ENCODE measurements at places on chromosomes 2 and 18. TPM values are rescaled to one million over a fixed set of nuclear protein-coding genes. Genes with fewer than 3 reads are reported as not detected.
A peak's percentile ranks its signal among the peaks of the same experiment; 100 is the strongest.

DNA sequence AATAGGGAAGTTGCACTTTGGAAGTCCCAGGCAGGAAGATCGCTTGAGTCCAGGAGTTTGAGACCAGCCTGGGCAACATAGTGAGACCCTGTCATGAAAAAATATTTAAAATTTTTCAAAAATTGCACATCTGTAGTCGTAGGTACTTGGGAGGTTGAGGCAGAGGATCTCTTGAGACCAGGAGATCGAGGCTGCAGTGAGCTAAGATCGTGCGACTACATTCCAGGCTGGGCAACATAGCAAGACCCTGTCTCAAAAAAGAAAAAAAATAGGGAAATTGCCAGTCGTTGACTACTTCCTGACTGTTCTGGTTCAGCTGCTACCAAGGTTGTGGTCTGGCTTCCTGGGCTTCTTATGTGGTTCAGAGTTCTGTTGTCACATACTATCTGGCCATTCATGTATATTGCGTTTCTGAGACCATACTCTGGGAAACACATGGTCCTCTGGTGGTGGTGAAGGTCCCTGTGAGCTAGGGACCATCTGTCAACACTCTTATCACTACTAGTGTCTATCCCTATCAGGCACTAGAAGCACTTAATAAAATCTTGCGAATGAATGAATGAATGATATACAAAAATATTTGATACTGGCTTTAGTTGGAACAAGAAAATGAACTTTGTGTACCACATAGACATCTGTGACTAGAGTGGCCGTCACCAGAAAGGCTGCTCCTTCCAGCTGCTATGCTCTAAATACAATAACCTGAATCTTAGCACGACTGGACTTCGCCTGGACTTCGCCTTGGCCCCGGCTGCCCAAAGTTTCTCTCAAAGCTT lies 861 bp upstream of the KLHL23 start:
- no peak for DNase-seq

- no peak for DNase-seq
Measured at GRCh38 chr2:14706201-14706600, 73.7 kb downstream of the LRATD1 start.

DNA sequence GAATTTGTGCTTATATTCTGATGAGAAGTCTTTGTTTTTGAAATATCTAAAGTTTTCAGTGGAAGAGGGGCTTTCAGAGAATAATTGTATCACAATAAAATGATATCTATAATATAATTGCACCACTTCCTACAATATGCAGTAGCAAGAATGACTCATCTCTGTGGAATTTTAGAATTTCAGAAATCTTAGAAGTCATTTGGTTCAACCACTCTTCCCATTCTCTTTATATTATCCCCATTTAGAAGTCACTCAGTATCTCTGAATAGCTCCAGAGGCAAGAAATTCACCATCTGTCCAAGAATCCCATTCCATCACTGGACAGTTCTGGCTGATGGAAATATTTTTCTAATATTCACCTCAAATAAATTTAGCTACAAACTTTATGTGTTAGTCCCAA lies 59.3 kb upstream of the CCDC68 start:
- no peak for DNase-seq

GRCh38 chr2:100383954-100384353 lies 33.5 kb downstream of the CHST10 start:
- DNase-seq = no peak

- no peak for DNase-seq
Measured at GRCh38 chr18:50396005-50396660, 21.3 kb downstream of the SKA1 start.

- no peak for DNase-seq
Measured at GRCh38 chr18:33611525-33612135, 33.6 kb downstream of the ASXL3 start.

GRCh38 chr18:76984193-76985155 lies 148.1 kb downstream of the MBP start:
- no peak for DNase-seq

- DNase-seq = no peak
Measured at GRCh38 chr2:103809941-103810441, 1043.9 kb upstream of the POU3F3 start.

DNA sequence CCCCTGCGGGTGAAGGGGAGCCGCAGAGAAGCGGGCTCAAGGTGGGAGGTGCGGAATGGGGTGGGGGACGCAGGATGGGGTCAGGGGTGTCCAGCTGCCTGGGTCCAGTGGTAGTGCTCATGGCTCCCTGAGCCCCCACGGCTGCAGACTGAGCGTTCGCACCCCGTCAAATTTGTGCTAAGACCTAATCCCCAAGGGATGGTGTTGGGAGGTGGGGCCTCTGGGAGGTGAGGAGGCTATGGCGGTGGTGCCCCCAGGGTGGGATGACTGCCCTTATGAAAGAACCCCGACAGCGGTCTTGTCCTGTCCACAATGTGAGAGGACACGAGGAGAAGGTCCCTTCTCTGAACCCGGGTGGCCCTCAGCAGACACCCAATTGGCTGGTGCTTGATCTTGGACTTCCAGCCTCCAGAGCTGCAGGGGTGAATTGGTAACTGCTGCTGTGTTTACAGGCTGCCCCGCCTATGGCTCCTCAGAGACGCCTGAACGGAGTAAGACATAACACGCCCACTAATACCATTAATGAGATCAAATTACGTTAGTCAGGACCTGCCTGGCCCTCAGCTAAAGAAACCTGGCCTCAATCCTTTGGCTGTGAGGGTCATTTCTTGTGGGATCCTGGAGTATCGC lies 42.6 kb downstream of the PXDN start:
- DNase-seq = no peak

DNA sequence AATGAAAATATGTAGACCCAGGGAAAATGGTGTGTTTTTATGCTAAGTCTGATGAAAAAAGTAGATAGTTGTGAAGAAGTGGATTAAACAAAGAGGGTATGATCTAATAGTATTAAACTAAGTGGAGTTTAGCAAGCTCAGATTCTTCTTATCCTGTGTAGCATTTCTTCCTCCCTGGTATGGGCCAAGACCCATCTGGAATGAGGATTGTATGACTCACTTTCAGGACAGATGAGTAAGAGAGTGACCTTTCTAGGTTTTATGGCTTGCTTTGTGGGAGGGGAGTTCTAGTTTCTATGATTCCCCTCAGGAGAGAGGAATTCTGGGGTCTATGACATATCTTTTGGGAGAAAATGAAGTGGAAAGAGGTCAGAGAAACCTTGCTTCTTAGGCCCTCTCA lies 550.1 kb downstream of the SPAG16 start:
- DNase-seq = no peak

GRCh38 chr18:75219745-75220375 lies 9.3 kb downstream of the TSHZ1 start:
- DNase-seq = no peak

DNA sequence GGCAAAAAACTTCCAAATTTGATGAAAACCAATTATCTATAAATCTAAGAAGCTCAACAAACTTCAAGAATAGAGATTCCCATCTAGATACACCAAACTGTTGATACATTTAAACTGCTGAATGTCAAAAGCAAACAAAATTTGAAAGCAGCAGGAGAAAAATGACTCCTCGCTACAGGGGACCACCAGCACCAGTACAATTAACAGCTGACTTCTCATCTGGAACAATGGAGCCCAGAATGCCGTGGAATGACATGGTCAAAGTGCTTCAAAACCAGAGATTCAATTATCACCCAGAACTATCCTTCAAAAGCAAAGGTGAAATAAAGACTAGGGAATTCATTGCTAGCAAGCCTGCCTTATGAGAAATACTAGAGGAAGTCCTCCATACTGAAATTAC lies 11.6 kb downstream of the SRSF7 start:
- DNase-seq = no peak

DNA sequence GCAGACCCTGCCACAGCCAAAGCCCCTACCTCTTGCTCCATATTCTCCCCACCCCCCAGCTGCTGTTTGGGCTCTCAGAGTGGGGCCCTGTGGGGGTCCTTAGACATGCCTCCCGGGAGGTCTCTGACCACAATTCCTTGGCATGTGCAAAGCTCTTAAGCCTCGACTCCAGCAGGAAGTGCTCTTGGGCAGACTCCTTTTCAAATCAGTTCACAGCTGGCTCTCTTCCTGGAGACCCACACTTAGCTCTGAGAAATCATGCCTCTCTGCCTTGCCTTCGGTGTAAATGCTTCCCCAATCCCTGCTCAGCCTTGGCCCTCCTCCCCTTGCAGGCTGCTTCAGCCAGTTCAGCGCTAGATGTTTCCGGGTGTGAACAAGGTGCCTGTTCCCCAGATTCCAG lies 46.9 kb downstream of the NGEF start:
- DNase-seq = no peak

GRCh38 chr2:74361327-74361726 lies 18.1 kb upstream of the SLC4A5 start:
- DNase-seq = no peak

DNA sequence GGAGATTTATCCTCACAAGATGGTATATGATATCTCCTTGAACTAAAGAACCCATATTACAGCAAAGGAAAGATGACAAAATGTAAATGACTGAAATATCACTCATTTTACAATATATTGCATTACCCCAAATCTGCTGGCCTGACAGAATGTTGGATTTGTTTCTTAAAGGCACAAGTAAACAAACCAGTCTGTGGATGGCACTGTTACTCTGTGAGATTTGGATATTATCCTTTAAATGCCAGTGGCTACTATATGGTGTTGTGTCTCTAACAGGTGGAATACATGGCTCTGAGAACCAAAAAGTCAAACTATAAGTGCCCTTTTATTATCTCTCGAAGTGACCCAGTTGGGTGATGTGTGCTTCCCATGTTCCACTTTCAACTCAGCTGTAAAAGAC lies 125.7 kb downstream of the PDE1A start:
- no peak for DNase-seq

DNA sequence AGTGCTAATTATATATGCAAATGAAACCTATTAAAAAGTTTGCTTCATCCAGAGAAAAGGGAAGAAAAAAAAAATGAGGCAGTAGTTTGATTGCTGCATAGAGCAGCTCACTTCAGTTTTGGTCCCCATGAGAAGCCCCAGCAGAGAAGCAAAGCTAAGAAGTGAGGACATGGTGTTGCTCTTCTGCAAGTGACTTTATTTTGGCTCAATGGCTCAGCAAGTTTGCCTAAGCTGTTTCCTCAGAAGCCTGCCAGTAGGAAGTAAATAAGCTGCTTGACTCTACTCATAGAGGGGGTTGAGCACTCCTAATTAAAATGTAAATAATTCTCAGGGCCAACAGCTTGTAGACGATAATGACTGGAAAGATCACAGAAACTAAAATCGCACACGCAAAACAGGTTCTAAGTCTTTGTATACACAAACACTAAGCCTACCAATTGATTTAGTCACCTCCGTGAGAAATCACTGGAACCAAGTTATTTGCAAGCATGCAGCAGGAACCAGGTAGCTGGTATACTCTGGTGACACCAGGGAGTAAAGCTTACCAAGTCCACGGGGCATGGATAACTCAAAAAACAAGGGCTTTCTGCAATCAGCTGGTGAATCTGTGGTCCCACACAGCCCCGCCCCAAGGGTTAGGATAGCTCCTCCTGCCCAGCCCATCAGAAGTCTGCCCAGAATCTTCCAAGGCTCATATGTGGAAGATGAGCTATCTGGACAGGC lies 39.7 kb upstream of the NABP1 start:
- DNase-seq = peak; percentile 64

WDPCP gene
- 9.6 TPM for total RNA-seq

ADAM17 gene
- total RNA-seq = 25.2 TPM

CHRNG gene
- not detected for total RNA-seq

ZAP70 gene
- total RNA-seq = not detected

CHRNA1 gene
- total RNA-seq = not detected
